ENCODE measurements at places on chromosomes 4 and X.

DNA sequence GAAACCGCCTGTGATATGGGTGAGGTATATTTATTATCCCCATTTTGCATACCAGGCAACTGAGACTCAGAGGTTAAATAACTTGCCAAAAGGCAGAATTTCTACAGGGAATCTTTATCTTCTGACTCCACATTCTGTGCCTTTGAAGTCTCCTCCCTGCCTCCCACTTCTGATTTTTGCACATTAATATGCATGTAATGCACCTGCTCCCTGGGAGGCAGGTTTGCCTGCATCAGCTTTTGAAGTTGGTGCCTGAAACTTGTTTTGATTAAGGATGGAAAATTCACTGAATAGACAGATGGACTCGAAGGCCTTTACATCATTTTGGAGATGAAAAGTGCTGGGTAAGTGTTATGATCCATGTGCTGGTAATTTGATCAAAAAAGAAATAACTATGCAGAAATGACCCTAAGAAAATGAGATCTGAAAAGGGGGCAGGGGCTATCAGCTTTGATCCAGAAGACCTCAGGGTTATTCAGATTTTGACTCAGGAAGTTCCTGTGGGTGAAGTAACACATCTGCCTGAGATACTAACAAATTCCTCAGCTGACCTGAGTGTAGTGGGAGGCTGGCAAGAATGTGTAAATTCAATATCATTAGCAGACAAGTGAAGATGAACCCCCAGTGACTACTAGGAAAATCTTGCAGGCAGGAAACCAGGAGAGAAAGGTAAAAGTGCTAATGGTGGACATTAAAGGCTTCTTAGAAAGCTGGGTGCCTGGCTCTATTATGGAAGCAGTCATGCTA is 167.5 kb upstream of the BOD1L1 start:
- DNase-seq, result no peak

DNA sequence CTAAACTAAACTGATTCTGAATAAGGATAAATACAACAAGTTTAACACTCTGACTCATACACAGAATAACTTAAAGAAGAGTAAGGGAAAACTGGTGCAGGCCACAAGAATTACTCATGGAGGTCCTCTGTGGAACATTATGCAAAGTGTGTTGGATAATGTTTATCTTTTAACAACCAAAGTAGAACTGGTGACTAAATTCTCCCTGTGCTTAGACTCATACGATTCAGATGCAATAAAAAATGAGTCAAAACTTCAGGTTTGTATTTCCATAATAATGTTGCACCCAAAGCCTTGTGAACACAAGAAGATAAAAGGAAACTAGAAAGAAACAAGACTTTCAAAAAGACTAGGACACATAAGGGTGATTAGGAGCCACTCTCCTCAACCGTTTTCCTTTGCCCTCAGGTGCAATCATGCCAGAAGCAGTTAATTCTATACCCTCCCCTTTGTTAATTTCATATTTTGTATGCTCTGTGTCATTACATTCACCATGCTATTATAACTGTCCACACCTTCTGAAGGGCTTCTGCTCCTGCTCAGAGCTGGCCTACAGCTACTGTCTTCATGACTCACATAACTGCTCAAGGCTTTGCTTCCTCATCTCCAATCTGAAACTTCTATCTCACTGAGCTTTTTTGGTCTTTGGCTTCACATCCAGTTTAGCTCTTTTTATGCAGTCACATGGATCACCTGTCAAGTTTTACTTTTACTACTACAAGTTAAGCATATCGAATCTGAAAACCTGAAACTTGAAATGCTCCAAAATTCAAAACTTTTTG is 60.2 kb downstream of the KCNIP4 start:
- DNase-seq, result no peak

DNA sequence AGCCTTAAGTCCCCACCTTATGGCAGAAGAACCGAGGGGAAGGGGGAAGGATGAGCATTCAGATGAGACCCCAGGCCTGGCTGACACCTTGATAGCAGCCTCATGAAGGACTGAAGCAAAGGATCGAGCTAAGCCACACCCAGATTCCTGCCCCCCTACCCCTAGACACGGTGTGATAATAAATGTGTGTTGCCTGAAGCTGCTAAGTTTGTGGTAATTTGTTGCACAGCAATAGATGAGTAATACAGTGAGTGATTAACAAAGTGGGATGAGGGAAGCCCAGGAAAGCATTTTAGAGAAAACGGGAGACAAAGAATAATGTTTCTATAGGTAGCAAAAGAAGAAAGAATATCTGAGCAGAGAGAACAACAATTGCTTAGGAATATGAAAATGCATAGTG is 404.2 kb downstream of the MID1IP1 start:
- DNase-seq, result no peak

DNA sequence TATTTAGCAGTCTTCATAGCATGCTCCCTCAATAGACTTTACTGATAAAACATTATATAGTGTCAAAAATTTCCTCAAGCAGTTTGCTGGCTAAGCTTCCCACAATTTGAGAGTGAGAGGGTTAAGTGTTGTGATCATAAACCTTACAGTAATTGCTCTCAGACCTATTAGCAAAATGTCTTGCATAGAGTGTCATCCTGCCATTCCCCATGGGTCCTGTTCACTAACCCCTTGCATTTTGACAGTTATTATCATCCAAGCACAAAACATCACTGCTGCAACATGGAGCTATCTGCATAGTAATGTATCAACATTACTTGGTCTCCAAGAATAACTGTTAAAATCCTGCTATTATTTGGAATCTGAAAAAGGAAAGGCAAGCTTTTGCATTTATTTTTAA is 196.1 kb upstream of the GK2 start:
- DNase-seq, result no peak

DNA sequence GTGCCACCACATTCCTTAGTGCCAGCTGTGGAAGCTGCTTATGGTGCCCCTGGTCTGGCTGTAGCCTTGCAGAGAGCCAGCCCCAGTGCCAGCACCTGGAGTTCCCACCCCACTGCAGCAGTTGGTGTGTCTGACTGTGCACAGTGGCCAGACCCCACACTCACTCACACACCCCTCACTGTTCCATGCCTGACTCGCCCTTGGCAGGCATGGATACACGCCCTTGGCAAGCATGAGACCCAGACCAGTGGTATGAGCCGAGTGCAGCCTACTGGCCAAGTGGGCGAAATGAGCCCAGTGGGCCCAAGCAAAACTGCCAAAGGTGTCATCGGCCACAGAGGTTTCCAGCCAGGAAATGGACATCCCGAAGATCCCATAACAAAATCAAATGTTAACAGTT is 27.4 kb downstream of the NAA11 start:
- no peak for DNase-seq

DNA sequence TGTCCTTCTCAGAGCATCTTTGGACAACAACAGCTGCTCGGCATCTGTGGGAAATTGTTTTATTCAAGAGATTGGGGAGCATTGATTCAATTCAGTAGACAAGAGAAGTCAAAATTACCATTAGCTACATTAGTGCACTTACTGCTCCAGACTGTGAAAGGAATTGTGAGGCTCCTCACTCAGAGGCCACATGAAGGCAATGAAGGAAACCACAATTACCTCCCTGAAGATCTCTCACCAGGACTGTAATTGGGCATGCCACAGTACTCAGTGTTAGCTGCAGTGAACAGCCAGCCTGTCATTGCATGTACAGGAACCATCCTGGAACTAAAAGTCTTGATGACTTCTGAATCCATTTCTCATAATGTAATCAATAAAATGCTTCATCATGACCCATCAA is 144.8 kb downstream of the PPA2 start:
- no peak for DNase-seq

DNA sequence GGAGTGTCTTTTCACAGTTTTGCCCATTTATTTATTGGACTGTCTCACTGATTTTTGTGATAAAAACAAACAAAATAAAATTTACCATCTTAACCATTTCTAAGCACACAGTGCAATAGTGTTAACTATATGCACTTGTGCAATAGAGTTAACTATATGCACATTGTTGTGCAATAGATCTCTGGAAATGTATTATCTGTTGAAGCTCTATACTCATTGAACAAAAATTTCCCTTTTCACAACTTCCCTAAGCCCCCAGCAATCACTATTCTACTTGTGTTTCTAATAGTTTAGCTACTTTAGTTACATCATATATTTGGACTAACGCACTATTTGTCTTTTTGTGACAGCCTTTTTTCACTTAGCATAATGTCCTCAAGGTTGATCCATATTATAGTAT is 59.7 kb upstream of the BEX4 start:
- no peak for DNase-seq

DNA sequence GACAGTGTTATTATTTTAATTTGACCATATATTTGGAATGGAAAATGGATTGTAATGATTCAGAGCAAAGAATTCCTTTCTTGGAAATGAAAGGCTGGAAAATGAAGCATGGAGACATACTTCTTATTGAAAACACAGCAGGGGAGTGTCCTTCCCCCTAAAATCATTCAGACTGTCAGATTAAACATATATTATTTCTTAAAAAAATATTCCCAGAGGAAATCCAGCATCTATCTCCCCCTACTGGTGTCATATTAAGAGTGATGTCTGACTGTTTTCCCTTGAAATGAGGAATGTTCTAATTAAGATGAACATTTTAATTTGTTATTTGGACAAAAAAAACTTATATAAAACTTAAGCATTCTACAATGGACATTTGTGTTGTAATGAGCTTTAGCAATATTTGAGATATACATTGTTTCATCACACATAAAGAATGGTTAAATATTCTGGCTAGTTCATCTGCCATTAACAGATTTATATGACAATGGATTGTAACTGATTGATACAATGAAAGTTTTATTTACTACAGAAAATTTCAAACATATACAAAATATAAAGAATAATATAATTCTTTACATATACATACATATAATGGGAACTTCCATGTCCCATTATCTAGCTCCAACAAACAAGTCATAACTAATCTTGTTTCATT is 264.6 kb downstream of the SPRY1 start:
- no peak for DNase-seq
